ENCODE measurements at places on chromosomes 4 and X.

DNA sequence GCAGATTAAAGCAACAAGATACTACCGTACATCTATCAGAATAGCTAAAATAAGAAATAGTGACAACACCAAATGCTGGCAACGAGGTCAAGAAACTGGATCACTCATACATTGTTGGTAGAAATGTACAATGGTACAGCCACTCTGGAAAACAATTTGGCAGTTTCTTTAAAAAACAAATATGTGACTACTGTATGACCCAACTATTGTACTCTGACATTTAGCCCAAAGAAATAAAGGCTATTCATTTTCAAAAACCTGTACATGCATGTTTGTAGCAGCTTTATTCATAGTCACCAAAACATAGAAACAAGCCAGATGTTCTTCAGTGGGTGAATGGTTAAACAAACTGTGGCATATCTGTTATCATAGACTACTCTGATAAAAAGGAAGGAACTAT is 8.2 kb downstream of the CLCN3 start:
- no peak for DNase-seq

- DNase-seq = no peak
Measured at GRCh38 chr4:10179957-10180602, 63.5 kb upstream of the WDR1 start.

DNA sequence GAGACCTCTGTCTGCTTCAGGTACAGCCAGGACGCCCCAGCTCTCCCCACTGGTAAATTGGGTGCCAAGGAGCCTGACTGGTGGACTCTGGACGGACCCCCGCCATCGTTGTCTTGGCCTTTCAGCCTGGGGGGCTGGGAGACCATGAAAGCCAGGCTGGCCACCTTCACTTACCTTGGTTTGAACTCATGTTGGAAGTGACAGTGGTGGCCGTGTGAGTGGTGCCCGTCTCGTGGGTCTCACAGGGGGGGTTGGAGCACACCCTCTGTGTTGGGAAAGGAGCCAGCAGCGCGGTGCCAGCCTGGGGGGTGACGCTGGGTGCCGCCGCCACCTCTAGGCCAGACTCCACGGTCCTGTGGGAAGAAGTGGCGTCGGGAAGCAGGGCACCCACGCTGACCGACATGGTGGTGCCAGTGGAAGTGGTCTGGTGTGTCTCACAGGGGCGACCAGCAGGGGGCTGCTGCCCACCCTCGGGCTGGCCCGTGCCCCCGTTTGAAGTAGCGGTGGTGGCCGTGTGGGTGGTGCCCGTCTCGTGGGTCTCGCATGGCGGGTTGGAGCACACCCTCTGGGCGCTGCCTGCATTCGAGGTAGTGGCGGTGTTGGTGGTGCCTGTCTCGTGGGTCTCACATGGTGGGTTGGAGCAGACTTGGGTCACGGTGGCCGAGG is 9.6 kb upstream of the RENBP start:
- DNase-seq = no peak

- DNase-seq = no peak
Measured at GRCh38 chr4:2848449-2848848, 4.8 kb downstream of the ADD1 start.

DNA sequence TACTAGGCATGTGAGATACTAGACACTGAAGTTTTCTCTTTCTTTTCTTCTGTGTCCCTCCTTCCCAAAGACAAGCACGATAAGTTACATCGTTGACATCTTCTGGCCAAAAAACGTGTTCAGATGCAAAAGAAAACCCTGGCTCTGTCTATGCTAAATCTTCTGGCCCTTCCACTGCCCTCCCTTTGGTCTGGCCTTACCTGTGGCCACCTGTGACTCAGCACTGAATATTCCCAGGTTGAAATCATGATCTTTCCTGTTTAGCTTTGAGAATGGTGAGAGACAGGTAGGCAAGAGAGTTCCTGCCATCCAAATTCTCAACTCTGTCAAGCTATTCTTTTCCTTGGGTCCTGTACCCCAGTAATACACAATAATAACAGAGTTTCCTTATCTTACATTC is 12.3 kb downstream of the CLCN5 start:
- no peak for DNase-seq

DNA sequence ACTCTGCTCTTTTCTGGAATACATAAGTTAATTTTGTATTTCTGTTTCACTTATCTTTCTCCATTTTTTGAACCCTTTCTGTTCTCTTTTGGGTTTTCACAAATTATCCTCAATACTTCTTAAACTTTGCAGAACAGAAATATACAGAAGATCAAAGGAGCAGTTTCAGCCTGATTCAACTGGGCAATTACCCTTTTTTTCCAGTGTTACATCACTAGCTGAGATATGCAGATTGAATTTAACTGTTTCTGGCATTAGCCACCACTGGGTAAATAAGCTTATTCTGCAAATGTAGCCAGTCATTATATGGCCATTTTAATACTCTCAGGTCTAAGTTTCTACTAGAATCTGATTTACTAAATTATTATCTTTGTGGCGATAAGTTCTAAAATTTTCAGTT is 66.9 kb upstream of the GRID2 start:
- no peak for DNase-seq

DNA sequence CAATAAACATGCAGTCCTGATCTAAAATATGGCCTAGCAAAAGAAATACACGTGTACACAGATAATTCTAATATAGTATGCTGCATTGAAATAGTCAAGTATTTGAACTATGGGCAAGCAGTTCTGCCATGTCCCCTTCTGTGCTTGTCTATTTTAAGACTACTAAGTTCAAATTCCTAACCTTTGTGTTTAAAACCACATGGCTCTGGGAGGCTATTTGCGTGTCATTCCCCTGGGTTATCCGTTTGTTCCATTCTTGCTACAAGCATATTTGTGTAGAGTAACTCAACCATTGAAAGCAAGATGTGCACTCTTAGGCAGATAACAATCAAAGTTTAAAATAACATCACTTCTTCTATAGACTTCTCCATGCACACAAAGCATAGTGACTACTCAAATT is 25.4 kb upstream of the TBC1D1 start:
- no peak for DNase-seq

DNA sequence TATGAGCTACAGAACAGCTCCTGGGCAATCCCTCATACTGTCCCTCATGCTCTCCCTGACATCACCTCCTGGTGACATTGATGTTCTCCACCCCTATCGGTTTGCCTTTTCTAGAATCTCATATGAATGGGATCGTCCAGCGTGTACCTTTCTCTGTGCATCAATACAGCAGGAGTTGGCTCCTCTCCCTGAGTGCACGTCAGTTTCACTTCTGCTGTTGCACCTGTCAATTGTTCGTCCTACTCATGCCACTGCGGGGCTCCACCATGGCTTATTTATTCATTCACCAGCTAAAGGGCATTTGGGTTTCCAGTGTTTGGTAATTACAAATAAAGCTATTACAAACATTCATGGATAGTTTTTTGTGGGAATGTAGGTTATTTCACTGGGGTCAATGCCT is 269.1 kb upstream of the ZFP42 start:
- DNase-seq = no peak

DNA sequence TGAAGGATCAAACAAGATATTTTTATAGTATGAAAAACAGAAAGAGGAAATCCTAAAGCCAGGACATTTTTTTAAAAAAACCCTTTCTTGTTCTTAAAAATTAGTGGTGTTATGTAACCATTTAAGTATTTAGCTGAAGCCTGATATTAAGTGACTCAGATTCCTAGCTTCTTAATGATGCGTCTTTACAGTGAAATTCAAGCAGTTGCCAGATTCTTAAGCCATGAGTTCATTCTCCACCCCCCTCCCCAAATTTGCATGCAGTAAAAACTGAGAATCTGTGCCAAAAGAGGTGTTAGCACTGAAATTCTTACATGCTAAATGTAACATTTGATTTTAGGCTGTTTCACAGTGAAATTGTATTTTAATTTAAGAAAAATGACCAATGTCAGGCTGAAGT is 180.8 kb downstream of the RAPGEF2 start:
- no peak for DNase-seq

DNA sequence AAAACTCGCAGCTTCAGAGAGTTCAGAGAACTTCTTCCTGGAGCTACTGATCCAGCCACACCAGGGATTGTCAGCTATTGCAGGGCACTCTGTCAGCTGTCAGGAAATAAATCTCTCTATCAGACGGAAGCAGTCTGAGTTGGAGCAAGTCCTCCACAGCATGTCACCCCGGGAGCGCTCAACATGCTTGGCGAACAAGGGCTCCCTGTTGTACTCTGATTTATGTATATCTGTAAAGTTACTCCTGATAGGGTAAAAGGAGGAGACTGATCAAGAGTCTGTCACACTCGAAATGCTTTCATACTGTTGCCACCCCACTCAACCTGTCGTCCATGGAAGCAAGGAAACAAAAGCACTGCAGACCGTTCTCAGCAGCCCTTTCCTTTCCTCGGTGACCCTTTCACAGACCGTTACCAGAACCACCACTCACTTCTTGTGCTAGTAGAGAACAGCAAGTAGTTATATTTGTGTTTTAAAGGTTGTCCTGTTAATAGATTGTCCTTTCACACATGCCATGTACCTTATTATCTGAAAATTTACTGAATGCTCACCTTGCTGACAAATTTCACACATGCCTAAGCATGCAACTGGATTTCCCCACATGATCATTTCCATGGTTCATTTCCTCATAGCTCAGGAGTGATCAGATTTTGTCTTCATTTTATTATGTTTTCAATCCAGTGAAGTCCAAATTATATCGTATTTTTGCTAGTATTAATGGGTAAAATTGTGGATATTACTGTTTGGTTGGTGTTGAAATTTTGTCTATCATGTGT is 2108.9 kb upstream of the TENM3 start:
- DNase-seq = no peak

GRCh38 chr4:171025343-171025742 is 787.9 kb upstream of the GALNTL6 start:
- no peak for DNase-seq

- no peak for DNase-seq
Measured at GRCh38 chr4:173571620-173572019, 41.6 kb upstream of the HAND2 start.

DNA sequence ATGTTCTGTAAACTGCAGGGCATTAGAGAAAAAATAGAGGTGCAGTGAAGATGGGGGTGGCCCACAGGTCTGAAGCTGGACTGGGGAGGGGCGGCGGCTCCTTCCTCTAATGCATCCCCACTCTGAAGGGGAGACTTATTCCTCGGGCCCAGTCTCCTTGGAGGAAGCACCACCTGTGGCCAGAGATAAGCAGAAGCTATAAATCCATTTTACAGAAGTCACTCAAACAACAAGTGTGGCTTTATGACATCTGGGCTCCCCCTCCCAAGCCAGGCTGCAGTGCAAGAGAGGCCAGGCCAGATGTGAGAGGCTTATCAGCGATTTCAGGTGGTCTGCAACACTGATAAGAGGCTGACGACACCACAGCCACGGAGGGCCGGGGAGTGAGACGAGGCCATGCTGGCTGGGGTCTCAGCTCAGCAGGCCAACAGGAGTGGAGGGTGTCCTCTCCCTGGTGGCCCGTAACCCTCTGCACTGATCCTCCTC is 15.8 kb downstream of the CYTL1 start:
- no peak for DNase-seq

DNA sequence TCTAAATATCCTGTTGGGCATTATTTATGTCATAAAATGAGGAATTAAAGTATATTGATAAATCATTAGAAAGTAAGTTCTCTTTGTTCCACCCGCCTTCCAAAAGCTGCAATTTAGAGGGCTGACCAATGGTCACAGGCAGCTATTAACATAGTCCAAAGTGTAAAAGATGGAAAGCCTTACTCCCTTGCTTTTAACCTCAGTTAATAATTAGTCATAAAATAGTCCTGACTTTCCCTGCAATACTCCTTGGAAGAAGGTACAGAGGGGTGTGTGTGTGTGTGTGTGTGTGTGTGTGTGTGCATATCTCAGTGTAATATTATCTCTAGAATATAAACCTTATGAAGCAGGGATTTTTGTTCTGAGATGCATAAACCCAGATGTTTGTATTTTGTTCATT is 275.4 kb downstream of the FAT4 start:
- DNase-seq = no peak

GRCh38 chrX:39675619-39676018 is 422.1 kb downstream of the BCOR start:
- no peak for DNase-seq

GRCh38 chr4:154389148-154389547 is 102.5 kb downstream of the DCHS2 start:
- DNase-seq = no peak

GRCh38 chr4:145097331-145097820 is 620 bp downstream of the ANAPC10 start:
- DNase-seq = no peak

DNA sequence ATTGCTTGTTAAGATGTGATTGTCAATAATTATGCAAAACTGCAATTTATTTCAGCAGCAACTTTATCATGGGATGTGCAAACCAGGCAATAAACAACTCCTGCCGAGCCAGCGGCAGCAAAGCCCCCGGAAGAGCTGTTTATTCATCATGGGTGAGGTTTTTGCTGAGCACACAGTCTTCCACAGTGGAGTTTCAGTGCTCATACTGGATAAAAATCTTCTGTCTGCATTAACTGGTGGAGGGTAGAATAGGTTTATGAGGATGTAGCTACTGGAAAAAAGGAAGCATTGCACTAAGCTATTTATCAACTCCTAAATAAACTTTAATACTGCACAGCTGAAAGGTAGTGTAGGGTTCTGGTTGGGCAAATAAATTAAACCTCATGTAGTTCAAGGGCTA is 557.4 kb upstream of the FTHL17 start:
- no peak for DNase-seq

DNA sequence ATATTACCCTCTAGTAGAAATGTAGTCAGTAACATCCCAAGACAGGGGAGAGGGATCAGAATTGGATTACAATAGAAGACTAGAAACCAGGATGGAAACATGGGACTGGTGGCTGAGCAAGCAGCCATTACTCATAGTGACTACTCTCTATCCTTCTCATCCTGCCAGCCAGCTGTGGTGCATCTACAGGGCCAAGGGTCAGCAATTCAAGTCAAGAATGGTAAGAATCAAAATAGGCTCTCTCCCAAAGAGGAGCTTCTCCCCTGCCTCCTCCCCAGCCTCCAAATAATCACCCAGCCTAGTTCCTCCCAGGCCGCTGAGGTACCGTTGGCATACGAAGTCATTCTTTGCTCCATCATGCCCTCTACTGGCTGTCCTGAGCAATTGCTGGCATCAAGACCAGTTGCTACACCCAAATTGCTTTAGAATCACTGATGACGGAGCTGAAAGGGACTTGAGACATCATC is 19.4 kb downstream of the AWAT2 start:
- DNase-seq = peak; percentile 37

Data from Jurkat, Clone E6-1 (cell line).